ENCODE measurements at places on chromosomes 4 and X. TPM values are rescaled to one million over a fixed set of nuclear protein-coding genes. Genes with fewer than 3 reads are reported as not detected.

GRCh38 chr4:1765409-1766072 lies 27.6 kb upstream of the FGFR3 start:
- H3K27ac ChIP-seq = no peak overlapping the region
- H3K27me3 ChIP-seq = no peaks in the 10 kb centered on the region
- no peak for DNase-seq
- H3K36me3 ChIP-seq = no peaks in the 10 kb centered on the region
- peaks cover 3% of the 10 kb centered on the region for H3K4me1 ChIP-seq

- no peaks in the 10 kb centered on the region for H3K36me3 ChIP-seq
- H3K27me3 ChIP-seq = no peaks in the 10 kb centered on the region
- H3K27ac ChIP-seq = no peak overlapping the region
Observed at GRCh38 chr4:38162240-38162784, 202.1 kb downstream of the PTTG2 start.

GRCh38 chr4:102878901-102879300 lies 10.1 kb downstream of the CISD2 start:
- no peak overlapping the region for H3K27ac ChIP-seq
- no peak overlapping the region for H3K4me3 ChIP-seq
- H3K4me1 ChIP-seq = no peaks in the 10 kb centered on the region

DNA sequence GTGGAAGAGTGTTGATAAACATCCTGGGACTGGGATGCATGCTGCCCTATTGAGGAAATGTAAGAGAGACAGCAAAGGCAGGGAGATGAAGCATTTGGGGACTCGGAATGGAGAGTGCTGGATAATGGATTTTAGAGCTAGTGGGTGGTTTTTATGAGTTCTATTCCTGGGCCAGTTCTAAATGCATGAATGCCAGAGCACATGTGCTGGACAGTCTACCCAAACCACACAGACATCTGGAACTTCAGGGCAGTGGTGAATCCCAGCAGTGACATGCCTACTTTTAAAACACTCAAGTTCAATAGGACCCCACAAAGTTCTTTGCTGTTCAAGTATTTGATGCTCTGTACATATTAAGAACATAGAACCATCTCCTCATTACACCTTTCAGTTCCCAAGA lies 133.9 kb downstream of the CBR4 start:
- H3K36me3 ChIP-seq = no peaks in the 10 kb centered on the region
- DNase-seq = no peak
- H3K4me3 ChIP-seq = no peak overlapping the region
- peaks cover 4% of the 10 kb centered on the region for H3K4me1 ChIP-seq

GRCh38 chr4:15906020-15906443 lies 32.5 kb downstream of the FGFBP1 start:
- H3K27me3 ChIP-seq = no peaks in the 10 kb centered on the region
- DNase-seq = peak; percentile 91
- no peak overlapping the region for H3K4me3 ChIP-seq
- no peak overlapping the region for H3K27ac ChIP-seq

GRCh38 chrX:45822124-45822523 lies 621.4 kb upstream of the DIPK2B start:
- no peak overlapping the region for H3K4me3 ChIP-seq
- H3K27me3 ChIP-seq = no peaks in the 10 kb centered on the region
- H3K4me1 ChIP-seq = no peaks in the 10 kb centered on the region
- DNase-seq = no peak
- no peaks in the 10 kb centered on the region for H3K36me3 ChIP-seq

GRCh38 chr4:48223633-48224295 lies 45.9 kb downstream of the TEC start:
- H3K36me3 ChIP-seq = no peaks in the 10 kb centered on the region
- DNase-seq = no peak
- H3K27ac ChIP-seq = no peak overlapping the region
- H3K4me1 ChIP-seq = no peaks in the 10 kb centered on the region
- H3K27me3 ChIP-seq = no peaks in the 10 kb centered on the region

- H3K36me3 ChIP-seq = no peaks in the 10 kb centered on the region
- H3K27ac ChIP-seq = no peak overlapping the region
- H3K27me3 ChIP-seq = no peaks in the 10 kb centered on the region
- H3K4me3 ChIP-seq = no peak overlapping the region
- H3K4me1 ChIP-seq = no peaks in the 10 kb centered on the region
- no peak for DNase-seq
Observed at GRCh38 chr4:80172203-80172602, 25.1 kb upstream of the PRDM8 start.

DNA sequence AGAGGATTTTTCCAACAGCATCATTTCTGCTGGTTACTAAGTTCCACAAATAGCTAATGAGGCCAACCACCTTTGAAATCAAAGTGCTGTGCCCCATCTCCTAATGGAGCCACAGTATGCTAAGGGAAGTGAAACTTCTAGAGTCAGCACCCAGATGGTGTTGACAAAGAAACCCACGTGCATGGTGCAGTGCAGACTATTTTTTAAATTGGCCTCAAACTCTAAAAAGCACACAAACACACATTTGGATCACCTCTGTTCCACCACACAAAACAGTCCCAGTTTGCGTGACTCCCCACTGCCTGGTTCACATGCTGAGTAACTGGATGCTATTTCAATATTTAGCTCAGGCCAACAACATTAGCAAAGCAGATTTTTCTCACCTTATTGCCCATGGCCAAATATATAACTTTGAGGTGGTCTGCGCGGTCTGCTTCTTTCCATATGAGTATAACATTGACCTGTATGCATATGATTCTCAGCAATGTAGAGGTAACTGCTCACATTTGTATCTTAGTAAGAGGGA lies 69.9 kb downstream of the AMELX start:
- H3K36me3 ChIP-seq = no peaks in the 10 kb centered on the region
- H3K4me3 ChIP-seq = no peak overlapping the region
- no peaks in the 10 kb centered on the region for H3K4me1 ChIP-seq
- no peaks in the 10 kb centered on the region for H3K27me3 ChIP-seq

DNA sequence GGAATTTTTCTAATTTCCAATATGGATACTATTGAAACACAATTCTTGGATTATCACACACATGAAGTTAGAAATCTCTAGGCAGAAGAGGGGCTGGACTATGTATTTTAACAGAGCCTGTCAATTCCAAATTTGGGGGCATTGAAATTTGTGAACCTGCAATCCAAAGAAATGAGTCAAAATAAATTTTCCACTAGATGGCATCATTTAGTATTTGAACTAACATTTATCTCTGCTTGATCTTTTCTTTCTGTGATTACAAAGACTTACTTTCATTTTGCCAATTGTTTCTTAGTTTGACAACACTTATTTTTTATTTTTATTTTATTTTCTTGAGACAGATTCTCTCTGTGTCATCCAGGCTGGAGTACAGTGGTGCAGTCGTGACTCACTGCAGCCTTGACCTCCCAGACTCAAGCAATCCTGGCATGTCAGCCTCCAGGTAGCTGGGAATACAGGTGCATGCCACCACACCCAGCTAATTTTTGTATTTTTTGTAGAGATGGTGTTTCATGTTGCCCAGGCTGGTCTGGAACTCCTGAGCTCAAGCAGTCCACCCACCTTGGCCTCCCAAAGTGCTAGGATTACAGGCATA lies 2.7 kb upstream of the PYURF start:
- H3K27ac ChIP-seq = no peak overlapping the region
- no peak overlapping the region for H3K4me3 ChIP-seq
- peaks cover 7% of the 10 kb centered on the region for H3K4me1 ChIP-seq
- H3K27me3 ChIP-seq = no peaks in the 10 kb centered on the region

GRCh38 chr4:179399054-179399782 lies 1957.0 kb upstream of the AGA start:
- H3K27ac ChIP-seq = no peak overlapping the region
- H3K27me3 ChIP-seq = no peaks in the 10 kb centered on the region

DNA sequence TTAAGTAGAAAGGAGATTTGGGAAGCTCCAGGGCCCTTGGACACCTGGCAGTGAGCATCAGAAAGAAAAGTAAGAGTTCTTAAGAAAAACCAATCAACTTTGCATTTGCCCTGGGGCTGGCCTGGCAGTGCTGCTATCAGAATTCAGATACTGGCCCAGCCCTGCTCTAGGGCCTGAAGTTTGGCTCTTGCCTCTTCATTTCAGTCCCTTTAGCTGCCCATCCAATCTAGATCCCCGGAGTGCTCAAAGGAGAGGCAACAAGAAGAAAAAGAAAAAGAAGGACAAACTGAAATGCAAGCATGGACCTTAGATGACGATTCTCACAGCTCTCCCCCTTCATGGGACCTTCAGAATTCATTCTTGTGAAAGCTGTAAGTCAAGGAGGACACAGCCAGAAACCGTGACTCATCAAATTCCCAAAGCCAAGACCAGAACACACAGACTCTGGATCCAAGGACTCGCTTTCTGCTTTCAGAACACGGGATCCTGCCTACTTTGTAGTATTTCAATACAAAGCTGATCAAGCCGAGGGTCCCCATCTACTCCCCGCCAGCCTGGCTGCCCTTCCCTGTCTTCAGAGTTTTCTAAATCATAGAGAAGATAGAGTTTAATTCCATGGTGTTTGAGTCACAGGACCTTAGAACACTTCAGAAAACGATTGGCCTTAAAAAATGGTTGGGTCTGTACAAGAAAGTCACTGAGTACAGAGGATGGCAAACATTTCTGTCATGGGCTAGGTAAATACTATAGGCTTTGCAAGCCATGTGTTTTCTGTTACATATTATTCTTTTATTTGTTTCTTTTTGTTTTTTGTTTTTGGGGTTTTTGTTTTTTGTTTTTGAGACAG lies 103.7 kb downstream of the RBM47 start:
- H3K4me3 ChIP-seq = no peak overlapping the region
- no peaks in the 10 kb centered on the region for H3K36me3 ChIP-seq
- no peaks in the 10 kb centered on the region for H3K27me3 ChIP-seq
- H3K4me1 ChIP-seq = no peaks in the 10 kb centered on the region
- peak overlapping the region; percentile 89 for H3K27ac ChIP-seq

DNA sequence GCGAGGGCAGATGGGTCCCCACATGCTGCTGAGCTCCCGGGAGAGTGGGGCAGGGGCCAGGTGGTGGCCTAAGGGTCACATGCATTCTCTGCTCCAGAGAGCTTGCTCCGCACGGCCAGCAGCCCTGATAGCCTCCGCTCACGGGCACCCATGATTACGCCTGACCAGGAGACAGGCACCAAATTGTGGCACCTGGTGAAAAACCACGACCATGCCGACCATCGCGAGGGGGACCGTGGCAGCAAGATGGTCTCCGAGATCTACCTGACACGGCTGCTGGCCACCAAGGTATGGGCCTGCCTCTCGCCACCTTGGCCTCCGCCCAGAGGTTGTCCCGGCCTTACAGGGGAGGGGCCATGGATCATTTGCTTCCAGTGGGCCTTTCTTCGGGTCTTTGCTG lies 9.2 kb downstream of the LAGE3 start:
- no peak overlapping the region for H3K27ac ChIP-seq
- no peaks in the 10 kb centered on the region for H3K27me3 ChIP-seq
- H3K4me3 ChIP-seq = no peak overlapping the region
- DNase-seq = no peak
- H3K36me3 ChIP-seq = no peaks in the 10 kb centered on the region

- H3K4me3 ChIP-seq = no peak overlapping the region
- no peaks in the 10 kb centered on the region for H3K4me1 ChIP-seq
- no peaks in the 10 kb centered on the region for H3K27me3 ChIP-seq
- H3K36me3 ChIP-seq = no peaks in the 10 kb centered on the region
- no peak overlapping the region for H3K27ac ChIP-seq
Observed at GRCh38 chr4:7660176-7661039, 225.7 kb upstream of the PSAPL1 start.

GRCh38 chrX:103733017-103733416 lies 22.3 kb downstream of the TMEM31 start:
- no peaks in the 10 kb centered on the region for H3K4me1 ChIP-seq
- H3K4me3 ChIP-seq = no peak overlapping the region
- no peak for DNase-seq
- H3K27me3 ChIP-seq = peaks cover 7% of the 10 kb centered on the region

DNA sequence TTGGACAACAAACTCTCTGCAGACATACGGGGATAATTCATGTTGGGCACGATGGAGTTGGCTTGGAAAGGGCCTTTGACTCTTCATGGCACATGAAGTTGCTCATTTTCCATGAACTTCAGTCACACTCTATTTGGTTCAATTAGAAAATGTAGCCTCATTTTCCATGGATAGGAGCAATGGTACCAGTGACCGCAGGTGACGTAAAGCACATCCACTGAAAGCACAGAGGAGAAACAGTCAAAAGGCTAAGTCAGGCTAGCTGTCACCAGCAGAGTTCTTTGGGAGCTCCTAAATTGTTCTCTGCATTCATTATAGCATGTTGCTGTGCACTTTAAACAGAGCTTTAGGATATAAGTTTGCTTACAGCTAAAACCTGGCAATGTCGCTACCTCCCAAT lies 39.9 kb upstream of the MAP3K15 start:
- H3K27me3 ChIP-seq = peaks cover 2% of the 10 kb centered on the region
- H3K4me1 ChIP-seq = no peaks in the 10 kb centered on the region
- H3K4me3 ChIP-seq = no peak overlapping the region
- no peak for DNase-seq
- H3K27ac ChIP-seq = no peak overlapping the region
- H3K36me3 ChIP-seq = no peaks in the 10 kb centered on the region

- H3K36me3 ChIP-seq = peaks cover 2% of the 10 kb centered on the region
- H3K4me1 ChIP-seq = no peaks in the 10 kb centered on the region
- H3K27ac ChIP-seq = no peak overlapping the region
- no peaks in the 10 kb centered on the region for H3K27me3 ChIP-seq
Observed at GRCh38 chr4:74205559-74205958, 47.6 kb downstream of the MTHFD2L start.

DNA sequence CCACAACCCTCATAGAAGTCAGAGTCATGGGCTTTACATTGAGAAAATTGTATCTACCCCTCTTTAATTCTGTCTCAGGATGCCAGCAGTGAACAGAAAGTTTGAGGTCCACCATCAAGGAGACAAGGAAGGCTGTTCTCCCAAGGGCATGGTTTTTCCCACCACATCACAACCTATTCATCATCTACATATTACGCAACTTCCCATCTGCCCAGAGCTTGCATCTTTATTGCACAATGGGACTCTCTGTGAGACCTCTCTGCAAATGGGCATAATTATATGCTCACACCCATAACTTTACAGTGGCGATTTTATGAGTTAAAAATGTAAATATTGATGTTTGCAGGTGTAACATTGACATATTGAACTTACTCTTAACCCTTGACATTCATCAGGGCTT lies 38.9 kb downstream of the PAGE2 start:
- DNase-seq = no peak
- H3K4me3 ChIP-seq = no peak overlapping the region
- peaks cover 4% of the 10 kb centered on the region for H3K27me3 ChIP-seq
- H3K36me3 ChIP-seq = no peaks in the 10 kb centered on the region
- no peaks in the 10 kb centered on the region for H3K4me1 ChIP-seq
- no peak overlapping the region for H3K27ac ChIP-seq

The SPP1 gene
- total RNA-seq = 5,484 TPM

The ODAPH gene
- total RNA-seq = not detected

The GSX2 gene
- not detected for total RNA-seq

The CT45A1 gene
- total RNA-seq = not detected

The PLP1 gene
- 2.4 TPM for total RNA-seq

The IL3RA gene
- 4.6 TPM for total RNA-seq

The ERAS gene
- total RNA-seq = 0.19 TPM

The FAT4 gene
- total RNA-seq = 11.3 TPM

The GAGE12H gene
- total RNA-seq = not detected

The EDA gene
- 4.2 TPM for total RNA-seq

The CDK16 gene
- 96.1 TPM for total RNA-seq

The NDNF gene
- total RNA-seq = 1.6 TPM

The CSAG2 gene
- not detected for total RNA-seq

The F8A3 gene
- total RNA-seq = 8.2 TPM

The COMMD8 gene
- total RNA-seq = 21.0 TPM

The MORF4L2 gene
- total RNA-seq = 250 TPM

The VEGFC gene
- 14.3 TPM for total RNA-seq
